M059J (cell line): ENCODE measurements at places on chromosomes 6 and 20.

DNA sequence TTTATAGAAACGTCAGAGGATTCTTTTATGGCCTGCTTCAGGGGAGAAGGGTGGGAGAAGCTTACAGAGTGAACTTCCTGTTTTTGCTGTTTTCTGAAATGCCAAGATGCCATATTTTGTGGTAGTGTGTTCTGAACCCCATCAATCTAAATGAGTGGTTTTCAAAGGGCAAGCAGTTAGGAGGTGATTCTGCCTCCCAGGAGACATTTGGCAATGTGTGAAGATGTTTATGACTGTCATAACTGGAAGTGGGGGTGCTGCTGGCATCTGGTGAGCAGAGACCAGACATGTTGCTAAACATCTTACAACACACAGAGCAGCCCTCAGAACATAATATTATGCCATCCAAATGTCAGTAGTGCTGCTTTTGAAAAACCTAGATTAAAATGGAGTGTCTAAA is 6.0 kb upstream of the PRL start:
- DNase-seq = no peak

DNA sequence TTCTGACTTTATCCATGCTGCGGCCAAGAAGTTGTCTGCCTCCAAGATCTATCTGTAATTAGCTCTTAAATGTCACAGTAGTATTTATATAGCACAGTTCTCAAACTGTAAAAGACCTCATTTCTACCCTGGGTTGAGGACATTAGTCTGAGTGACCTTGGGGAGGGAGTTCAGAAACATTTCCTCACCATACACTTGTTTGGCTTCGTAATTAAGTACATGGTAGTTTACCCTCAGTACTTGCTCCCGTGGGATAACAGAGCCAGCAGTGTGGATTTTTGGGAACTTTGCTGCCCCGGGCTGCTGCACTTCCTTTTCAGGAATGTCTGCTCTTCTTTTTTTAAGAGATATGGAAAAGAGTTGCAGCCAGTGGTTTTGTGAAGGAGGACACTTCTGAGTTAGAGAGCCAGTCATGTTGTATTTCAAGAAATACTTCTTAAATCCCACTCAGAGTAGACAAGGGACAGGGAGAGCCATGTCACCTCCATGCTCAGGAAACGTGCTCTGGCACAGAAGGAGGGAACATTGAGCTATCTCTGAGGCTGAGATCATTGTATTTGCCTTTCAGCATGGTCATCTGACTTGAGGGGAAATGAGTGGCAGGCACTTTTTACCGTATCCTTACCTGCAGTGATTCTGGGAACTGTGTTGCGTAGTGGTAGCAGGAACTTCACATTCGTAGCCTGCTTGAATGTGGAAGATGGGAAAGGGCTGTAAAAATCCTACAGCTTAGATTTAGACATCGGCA is 33.6 kb downstream of the RPRD1B start:
- no peak for DNase-seq

DNA sequence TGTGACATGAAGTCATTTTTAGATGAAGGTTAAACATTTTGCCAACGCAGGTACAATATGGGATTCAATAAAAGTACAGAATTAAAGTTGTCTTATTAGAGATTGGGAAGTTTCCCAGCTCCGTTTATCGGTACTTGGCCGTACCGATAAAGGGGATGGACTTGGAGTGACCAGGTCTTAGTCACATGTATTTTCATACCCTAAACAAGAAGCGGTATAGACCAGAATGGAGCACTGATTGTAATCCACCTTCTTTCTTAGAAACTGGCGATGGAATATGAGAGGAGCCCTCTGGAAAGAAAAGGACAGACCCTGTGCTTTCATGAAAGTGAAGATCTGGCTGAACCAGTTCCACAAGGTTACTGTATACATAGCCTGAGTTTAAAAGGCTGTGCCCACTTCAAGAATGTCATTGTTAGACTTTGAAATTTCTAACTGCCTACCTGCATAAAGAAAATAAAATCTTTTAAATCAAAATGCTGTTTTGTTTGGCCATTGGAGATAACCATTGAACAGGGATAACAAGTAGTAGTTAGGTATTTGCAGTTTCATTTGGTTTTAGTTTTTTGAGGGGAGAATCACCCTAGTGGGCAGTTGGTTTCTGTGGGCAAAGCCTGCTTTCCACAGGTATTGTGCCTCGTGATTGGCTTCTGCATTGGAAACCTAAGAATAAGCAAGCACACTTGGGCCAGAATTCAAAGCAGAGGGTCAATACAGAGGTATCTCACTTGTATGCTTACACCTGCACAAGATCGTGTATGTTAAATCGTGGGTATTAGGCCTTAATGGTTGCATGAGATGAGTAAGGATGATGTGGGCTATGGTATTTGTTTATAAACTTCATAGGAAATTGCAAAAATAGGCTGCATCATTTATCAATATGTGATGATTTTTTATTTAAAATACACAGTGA is 11.2 kb upstream of the ZNFX1 start:
- no peak for DNase-seq

DNA sequence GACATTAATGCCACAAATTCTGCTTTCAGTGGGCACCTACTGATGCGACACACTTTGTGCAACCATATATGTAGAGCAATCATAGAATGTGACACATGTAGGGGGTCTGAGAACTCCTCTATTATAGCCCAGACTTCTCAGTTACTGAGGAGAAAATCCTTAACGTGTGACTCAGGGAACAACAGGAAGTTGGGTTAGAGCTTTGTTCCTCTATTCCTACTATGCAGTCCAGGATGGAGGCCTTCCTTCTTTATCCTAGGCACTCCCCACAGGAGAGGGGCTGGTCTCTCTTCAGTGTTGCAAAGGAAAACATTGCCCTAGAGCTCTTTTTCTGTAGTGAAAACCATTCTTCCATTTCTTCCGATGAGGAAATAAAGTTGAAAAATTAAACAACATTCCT is 39.6 kb upstream of the RCAN2 start:
- peak; percentile 9 for DNase-seq

DNA sequence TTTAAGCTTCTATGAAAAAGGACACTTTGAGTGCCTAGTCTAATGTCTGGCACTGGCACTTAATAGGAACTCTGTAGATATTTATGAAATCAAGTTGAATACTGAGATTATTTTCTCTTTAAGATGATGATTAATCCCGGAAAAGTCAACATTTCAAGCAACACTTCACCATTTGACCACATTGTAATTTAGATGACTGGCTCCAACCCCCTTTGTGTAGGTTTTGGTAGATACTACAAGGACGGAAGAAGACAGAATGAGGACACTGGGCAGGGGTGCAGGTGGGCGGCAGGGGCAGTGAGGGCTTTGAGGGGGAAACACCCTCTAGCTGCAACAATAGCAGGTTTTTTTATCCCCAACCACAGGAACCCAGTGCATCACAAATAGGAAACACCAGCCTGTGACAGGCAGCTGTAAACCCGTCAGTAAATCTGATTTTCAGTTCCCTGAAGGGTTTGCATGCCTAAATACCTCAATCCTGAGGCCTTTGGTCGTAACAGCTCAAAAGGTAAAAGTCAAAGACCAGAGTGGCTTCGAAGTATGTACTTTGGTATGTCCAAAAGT is 4.6 kb downstream of the DTNBP1 start:
- DNase-seq = no peak

GRCh38 chr6:3557336-3557735 is 100.5 kb upstream of the SLC22A23 start:
- DNase-seq = no peak

- no peak for DNase-seq
Measured at GRCh38 chr6:160678230-160678629, 14.2 kb upstream of the LPA start.

DNA sequence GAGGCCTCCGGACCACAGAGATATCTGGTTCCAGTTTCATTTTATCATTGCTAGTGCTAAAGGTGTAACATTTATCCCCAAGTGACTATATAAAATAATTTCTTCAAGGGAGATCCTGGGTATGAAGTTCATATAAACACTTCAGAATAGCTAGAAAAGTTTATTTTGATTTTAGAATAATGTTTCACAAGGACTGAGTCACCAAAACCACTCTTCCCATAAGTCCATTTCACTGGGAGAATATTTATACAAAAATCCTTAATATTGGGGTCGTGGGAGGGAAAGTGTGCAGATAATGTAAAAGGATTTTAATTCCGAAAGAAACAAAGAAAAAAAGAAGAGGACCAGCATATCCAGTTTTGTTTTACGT is 128.1 kb downstream of the ISM1 start:
- no peak for DNase-seq

- DNase-seq = no peak
Measured at GRCh38 chr6:146948790-146949342, 255.4 kb upstream of the STXBP5 start.

GRCh38 chr6:72952808-72953630 is 272.3 kb downstream of the KHDC1L start:
- peak; percentile 85 for DNase-seq

- DNase-seq = no peak
Measured at GRCh38 chr6:870096-870495, 177.2 kb upstream of the EXOC2 start.

GRCh38 chr6:7324520-7324919 is 11.5 kb upstream of the SSR1 start:
- no peak for DNase-seq

DNA sequence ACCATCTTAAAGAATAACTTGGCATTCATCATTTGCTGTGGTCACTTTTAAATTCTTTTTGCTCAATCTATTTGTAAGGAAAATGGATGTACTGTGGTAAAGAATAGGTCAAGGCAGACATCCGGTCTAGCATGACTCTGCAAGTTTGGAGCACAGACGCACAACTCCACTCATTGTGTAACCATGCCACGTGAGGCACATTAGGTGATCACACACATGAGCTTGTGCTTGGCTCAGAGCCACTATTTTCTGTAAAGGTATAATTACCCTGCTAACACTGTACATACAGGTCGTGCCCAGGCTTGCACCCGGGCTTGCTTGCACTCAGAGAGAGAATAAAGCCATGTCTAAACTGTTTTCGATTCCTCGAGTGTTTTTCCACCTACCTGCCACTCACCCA is 1289.1 kb upstream of the ADGRB3 start:
- peak; percentile 32 for DNase-seq

DNA sequence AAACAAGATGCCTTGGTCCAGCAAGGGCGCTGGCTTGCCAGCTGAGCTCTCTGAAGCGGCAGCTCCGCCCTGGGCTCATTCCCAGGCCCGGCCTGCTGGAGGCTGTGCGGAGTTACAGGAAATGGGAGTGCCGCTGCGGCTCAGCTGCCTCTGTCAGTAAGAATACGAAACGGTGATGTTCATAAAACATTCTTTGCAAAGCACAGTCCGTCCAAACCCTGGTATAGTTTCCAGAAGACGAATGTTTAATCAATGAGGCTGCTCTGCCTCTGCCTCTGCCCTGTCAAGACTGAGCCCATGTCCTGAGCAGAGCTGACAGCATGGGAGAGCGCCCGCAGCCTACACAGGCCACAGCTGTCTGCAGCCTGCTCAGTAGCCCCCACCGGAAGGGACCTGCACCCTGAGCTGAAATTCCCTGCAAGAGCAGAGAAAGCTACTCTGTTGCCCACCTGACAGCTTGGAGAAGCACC is 153.3 kb upstream of the SNX9 start:
- DNase-seq = peak; percentile 62

DNA sequence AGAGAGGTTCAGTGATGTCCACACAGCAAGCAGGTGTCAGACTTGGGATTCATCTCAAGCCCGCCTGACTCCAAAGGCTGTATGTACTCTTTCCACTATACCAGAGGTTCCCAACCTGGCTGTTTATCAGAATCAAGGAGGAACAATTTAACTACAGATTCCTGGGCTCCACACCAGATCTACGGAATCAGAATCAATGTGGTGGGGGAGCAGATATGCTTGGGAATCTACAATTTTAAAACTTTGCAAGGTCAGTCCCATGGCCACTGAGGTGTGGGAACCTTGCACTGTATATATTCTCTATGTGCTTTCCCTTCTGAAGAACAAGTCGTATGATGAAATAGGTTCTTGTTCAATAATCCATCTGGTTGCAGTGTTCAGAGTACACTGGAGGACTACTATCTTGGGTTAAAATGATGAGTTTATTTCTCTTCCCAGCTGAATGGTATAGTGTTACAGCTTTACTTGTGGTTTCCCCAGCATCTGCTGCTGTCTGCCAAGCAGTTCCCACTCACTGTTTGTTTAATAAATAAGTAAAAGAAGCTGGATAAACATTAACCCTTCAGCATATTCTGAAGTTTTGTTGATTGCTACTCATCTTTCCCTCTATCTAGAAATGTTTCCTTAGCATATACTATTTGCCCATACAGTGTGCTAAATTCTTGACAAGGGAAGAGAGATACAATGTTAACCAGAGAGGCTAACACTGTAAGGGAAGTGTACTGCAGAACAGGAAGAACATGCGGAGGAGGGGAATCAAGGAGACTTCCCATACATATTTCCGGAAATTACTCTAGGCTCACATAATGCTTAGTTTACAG is 9.9 kb downstream of the TTI1 start:
- peak; percentile 59 for DNase-seq

- no peak for DNase-seq
Measured at GRCh38 chr20:52054123-52054522, 137.5 kb downstream of the ZFP64 start.

- DNase-seq = peak; percentile 7
Measured at GRCh38 chr20:20606050-20606449, 106.4 kb downstream of the RALGAPA2 start.

DNA sequence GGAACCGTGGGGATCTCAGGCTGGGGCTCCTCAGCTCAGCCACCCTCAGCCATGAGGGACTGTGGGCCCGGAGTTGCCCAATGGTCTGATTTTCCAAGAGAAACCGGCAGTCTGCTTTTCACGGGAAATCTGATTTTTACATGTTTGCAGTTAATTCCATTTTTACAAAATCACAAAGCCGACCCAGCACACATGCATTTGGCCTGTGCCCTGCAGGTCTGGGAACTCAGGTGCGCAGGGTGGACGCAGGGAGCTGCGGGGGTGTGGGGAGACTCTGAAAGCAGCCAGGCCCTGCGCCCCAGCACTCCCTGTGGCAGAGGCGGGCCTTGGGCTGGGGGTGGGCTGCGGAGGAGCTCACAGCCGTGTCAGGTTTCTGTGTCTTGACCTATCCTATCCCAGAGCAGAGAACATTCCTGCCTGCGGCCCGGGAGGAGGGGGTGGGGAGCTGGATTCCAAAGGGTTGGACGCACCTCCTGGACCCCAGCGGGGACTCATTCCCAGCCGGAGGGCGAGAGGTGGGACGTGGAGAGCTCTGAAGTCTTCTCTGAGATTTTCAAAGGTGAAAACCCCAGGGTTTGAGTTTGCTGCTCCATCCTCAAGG is 60.6 kb downstream of the ADNP start:
- no peak for DNase-seq
